Dermis blood vessel endothelial cell (primary cell): ENCODE measurements at places on chromosomes 4 and X.

GRCh38 chrX:51281758-51282318 is 50.8 kb upstream of the NUDT10 start:
- no peak for DNase-seq

- DNase-seq: no peak
Measured at GRCh38 chr4:158801066-158801465, 32.2 kb downstream of the FNIP2 start.

DNA sequence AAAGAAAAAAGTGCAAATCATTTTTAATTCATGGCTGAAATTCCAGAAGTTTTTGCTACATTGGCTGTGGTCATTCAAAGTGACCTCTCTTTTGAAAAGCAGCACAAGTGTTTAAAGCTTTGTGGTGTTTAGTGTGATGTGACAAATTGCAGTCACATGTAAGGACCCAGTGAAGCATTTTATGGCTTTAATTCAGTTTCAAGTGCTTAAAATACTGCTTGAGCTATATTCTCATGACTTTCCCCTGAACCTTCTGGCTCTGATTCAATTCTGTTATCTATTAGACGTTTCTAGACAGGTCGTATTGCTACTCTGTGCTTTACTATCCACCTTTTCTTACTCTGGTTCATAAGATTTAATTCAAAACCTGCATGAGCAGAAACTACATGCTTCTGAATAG is 105.8 kb downstream of the FAT4 start:
- no peak for DNase-seq

GRCh38 chr4:143701365-143701764 is 890 bp upstream of the FREM3 start:
- no peak for DNase-seq

DNA sequence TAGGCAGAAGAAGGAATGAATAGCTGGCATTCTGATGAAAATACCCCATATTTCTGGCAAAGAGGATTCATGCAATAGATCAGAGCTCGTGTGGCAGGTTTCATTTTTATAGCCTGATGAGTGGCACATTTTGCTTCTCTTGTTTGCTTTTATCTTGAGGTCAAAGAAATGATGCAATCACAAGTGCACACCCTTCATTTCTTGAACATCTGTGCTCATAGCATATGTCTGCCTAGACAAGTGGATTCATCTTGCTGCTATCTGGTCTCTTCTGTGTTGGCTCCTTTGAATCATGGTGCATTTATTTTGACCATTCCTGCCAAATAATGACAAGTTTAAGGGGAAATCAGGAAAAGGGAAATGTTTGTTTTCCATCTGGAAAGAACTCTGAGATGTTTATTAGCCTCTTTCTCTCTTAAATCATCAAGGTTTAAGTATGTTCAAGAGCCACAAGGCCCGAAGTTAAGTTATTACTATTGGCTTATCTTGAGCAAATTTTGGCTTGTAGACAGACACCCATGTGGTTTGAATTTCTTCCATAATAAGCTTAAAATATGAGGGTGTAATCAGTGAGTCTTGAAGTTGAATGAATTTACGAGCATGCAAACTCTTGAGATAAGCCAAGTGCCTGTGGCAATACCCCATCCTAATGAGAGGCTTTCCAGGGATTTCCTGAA is 59.3 kb upstream of the HS3ST1 start:
- DNase-seq: no peak

DNA sequence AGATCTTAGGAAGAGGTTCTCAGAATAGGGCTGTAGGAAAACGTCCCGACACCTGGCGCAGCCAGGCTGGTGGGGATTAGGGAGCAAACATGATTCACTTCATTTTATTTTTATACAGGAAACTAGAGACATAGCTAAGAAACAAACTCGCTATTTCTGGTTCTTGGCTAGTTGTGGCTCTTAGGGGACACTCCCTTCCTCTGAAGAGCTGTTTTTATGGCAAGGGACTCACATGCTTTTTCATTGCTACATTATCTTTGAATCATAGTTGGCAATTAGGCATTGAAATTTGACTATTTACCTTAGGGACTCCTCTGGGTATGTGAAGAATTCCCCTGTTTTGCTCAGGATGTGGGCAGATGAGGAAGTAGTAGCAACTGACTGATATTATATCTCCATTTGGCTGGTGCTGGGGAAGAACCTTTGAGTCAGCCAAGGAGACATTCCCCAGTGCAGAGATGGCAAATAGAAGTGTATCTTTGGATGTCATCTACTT is 174.5 kb downstream of the SMIM20 start:
- DNase-seq: no peak

GRCh38 chr4:5066101-5066500 is 14.8 kb downstream of the STK32B start:
- no peak for DNase-seq

DNA sequence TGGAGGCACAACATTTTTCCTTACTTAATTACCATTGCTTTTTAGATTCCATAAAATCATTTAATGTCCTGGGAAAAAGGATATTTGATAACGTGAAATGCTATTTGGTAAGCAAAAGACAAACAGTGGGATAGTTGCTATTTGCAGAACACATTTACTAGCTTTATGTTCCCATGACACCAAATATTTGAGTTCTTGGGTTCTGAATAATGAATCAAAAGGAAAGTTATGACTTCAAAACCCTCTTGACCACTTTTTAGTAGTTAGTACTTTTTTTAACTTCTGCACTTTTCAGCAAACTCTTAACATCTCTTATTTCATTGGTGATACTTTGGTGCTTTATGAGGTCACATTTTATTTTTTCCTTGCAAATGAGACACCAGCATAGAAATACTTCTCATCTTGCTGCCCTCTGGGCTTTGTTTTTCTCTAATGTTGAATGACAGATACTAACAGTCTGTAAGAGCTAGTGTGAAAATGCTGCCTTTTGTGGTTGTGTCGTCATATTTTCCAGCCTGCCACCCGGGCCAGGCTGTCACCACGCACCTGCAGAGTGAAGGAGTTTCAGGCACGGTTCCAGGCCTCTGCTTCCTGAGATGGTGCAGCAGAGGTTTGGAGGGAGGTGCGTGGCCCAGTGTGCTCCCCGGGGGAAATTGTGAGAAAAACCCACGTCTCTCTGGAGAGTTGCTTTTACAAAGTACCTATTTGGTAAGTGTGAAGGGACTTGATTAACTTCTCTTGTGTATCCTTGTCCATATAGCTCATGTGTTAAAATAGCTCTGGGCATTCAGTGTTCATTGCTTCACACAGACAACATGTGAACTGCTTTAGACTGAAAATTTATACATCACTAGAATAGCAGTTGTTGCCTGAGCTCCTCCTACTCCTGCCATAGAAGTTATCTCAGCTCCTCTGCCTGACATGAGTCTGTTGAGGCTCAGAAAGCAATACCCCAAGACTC is 34.7 kb downstream of the MSL3 start:
- DNase-seq: peak; percentile 22

DNA sequence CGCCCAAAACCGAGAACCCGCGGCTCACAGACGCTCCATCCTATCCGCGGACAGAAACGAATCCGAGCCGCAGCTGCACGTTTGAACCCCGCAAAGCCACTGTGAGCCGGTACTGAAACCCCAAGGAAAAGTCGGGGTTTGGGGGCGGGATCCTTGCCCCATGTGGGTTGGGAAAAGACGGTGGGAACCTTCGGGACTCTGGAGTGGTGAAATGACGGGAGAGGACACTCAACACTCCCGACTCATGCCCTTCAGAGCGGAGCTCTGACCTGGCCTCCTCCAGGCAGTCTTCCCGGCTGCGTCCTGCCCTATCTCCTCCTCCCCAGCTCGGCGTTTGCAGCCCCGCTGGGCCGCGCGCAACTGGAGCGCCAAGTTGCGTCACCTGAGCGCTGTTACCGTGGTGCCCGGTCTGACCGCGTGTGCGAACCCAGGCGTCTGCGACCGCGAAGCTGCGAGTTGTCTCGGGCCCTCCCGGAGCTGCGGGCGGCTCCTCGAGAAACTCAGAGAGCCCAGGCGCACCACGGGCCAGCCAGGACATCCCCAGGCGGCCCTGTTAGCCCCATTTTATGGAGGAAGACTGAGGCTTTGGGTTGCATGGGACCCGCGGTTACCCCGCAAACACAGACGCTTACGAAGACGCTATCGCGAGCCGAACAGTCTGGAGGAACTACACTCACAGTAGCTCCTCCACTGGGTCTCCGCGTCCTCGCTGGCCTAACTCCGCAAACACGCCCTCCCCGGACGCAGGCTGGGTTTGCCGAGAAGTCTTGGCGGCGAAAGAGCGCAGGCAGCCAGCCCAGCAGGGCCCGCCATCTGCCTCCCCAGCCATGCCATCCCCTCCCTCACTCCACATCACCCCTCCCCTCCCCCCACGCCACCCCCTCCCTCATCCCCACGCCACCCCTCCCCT is 20.3 kb upstream of the HMX1 start:
- no peak for DNase-seq

- no peak for DNase-seq
Measured at GRCh38 chr4:2257361-2258081, 4.4 kb downstream of the MXD4 start.

DNA sequence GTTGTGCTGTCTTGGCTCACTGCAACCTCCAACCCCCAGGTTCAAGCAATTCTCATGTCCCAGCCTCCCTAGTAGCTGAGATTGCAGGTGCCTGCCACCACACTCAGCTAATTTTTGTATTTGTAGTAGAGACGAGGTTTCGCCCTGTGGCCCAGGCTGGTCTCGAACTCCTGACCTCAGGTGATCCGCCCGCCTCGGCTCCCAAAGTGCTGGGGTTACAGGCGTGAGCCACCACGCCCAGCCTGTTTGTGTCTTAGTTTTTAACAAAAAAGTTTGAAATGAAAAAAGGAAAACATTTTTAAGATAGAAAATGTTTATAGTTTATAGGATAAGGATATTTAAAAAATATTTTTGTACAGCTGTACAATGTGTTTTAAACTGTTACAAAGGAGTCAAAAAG is 62.4 kb downstream of the CAPN6 start:
- no peak for DNase-seq

DNA sequence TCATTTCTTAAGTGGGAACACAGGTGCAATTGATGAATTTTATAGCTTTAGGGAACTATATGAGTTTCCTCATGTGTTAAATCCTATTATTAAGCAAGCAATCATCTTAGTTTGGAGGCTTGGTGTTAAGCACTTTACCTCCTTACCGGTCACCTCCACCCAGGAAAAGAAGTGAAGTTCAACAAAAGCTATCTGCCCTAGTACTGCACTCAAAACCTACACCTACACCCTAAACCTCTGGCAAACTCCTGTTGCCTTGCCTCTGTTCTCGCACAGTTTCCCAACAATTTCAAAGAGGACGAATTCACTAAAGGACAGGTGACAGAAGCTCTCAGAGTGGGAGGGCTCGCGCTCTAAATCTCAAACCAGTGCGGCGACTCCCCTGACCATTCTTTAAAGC is 85.7 kb upstream of the TENT5D start:
- no peak for DNase-seq

GRCh38 chr4:17232566-17233253 is 279.2 kb downstream of the QDPR start:
- DNase-seq: peak; percentile 30

DNA sequence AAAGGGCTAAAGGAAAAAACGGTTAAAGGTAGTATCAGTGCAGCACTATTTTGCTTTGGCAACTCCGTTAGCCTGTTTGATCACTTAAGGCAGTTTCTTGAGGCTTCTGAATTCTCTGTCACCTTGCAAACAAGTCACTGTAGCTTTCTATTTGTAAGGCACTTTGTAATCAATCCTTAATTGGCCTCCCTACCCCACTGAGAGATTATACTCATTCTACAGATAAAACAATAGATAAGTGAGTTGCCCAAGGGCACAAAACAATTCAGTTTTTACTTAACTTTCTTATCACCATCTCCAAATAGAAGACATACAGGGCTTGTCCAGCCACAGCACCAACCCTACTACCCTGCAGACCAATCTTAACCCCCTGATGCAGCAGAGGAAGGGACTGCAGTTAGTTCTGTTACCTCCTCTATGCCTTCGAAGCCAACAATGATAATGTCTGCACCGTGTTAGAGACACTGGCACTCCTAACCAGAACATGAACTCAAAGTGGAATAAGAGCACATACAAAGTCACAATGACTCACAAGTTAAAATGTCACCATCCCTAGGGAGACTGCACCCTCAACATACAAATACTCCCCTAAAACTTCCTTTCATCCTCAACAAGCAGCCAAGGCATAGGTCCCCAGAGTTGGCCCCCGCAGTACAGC is 1.7 kb downstream of the TMEM185A start:
- DNase-seq: no peak

GRCh38 chrX:39327705-39328104 is 526.4 kb downstream of the MID1IP1 start:
- no peak for DNase-seq

DNA sequence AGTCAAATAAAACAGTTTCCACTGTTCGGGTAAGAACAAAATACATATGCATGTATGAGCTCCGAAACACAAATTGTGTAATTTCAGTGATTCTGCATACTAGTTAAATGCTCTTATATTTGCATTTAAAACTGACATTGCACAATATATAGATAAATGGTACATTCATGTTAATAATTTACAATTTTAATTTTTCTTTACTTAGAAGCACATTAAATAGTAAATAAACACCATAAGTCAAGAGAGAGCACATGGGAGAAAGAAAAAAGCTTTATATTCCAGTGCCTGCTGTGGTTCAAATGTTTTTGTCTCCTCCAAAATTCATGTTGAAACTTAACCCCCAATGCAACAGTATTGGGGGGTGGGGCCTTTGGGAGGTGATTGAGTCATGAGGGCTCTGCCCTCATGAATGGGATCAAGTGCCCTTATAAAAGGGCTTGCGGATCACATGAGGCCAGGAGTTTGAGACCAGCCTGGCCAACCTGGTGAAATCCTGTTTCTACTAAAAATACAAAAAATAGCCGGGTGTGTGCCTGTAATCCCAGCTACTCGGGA is 322.9 kb downstream of the BCOR start:
- no peak for DNase-seq
